ENCODE measurements at places on chromosomes 3 and 15.

- DNase-seq: no peak
Observed at GRCh38 chr3:108036984-108037741, 53.7 kb downstream of the CD47 start.

DNA sequence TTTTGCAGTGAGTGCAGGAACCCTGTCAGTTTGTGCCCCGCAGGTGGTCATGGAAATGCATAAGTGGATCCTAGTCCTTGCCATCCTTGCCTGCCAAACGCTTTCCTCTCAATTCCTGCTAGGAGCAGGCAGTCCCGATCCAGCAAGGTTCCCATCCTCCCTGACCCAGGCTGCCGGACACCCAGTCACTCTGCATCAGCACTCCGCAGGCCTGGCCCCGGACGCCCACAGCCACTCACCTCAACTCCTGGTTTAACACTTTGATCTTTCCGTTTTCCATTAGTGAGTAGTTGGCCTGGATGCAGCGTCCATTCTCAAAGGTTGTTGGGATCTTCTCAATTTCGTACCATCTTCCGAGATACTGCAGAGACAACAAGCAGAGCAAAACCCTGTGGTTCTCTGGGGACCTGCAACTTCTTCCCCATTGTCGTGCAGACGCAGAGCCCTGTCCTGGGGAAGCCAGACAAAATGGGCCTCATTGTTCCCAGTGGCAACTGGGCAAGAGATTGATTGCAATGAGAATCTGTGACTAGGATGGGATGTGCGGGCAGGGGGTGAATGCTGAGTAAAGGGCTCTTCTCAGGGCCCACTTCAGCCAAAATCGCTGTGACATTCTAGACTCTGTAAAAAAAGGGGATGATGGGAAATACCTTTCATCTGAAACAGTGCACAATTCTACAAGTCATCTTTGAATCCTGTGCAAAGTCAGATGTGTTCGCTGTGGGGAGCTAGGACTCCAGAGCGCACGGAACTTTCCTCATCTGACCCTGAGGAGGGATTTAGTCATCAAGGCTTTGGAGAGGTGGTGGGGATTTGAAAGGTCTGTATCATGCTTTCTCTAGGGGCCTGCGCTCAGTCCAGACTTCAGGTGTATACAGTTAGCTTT lies 9.9 kb downstream of the APOD start:
- DNase-seq: no peak

GRCh38 chr3:98733053-98733811 lies 29.9 kb upstream of the ST3GAL6 start:
- DNase-seq: no peak

DNA sequence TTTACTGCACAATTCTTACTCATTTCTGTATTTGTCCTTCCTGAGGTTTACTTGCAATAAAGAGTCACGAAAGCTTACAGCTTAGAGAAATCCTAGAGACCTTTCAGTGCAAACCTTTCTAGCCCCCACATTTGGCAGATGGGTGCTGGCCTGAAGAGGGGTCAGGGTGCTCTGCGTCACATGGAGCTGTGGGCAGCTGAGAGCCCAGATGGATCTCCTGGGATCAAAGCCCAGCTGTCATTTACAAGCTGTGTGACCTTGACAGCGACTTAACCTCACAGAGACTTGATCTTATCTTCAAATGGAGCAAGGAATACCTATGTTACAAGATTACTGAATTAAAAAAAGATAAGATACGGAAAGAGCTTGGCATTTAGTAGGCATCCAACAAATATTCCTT lies 24.0 kb upstream of the RAF1 start:
- DNase-seq: no peak

DNA sequence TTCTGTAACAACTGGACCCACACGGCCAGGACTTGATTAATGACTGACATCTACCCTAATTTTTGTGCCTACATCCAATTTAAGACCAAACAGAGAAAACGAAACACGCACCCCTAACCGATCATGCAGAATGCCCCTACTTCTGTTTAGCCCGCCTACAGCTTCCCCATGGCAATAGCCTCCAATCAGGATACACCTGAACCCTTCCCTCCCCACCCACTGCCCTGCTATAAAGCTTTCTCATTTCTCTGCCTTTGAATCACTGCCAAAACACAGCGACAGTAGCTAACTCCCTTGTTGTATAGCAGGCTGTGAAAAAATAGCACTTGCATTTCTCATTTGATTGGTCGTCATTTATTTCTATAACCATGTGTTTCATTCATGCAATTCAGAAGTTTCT lies 45.2 kb upstream of the DPPA4 start:
- DNase-seq: no peak

DNA sequence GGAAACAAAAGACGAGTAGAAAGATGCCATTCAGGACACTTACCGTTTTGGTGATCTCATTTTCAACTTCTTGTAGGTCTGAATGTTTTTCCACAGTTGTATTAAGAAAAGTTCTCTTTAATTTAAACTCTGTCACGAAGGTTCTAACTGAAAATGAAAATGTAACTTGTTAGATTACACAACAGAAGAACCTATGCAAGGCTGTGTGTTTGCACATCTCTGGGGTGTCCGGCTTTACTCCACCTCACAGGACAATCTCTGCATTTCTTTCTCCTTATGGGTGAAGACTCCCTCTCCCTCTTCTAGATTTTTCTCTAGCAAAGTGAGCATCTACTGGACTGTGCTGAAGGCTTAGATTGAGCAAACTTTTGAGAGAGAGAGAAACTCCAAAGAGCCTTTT lies 50.6 kb downstream of the HEG1 start:
- DNase-seq: no peak

- no peak for DNase-seq
Observed at GRCh38 chr15:64096668-64097384, 1.0 kb downstream of the SNX1 start.

GRCh38 chr15:94397337-94397736 lies 166.0 kb downstream of the MCTP2 start:
- DNase-seq: no peak

DNA sequence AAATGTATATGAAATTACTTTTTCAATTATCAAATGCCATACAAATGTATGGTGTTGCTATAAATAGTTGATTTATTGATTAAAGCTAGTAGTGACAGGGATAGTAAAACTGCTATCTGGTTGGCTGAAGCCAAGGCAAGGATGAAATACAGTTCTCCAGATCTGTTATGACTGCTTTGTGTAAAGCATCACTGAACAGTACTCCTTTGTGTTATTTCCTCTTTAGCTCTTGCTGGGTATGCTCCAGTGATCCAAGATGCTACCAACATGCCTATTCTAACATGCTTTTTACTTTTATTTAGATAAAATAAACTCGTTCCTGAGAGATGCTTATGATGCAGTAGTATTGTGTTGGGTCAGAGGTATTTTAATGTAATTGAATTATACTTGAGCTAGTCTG lies 12.4 kb upstream of the UBR1 start:
- no peak for DNase-seq

DNA sequence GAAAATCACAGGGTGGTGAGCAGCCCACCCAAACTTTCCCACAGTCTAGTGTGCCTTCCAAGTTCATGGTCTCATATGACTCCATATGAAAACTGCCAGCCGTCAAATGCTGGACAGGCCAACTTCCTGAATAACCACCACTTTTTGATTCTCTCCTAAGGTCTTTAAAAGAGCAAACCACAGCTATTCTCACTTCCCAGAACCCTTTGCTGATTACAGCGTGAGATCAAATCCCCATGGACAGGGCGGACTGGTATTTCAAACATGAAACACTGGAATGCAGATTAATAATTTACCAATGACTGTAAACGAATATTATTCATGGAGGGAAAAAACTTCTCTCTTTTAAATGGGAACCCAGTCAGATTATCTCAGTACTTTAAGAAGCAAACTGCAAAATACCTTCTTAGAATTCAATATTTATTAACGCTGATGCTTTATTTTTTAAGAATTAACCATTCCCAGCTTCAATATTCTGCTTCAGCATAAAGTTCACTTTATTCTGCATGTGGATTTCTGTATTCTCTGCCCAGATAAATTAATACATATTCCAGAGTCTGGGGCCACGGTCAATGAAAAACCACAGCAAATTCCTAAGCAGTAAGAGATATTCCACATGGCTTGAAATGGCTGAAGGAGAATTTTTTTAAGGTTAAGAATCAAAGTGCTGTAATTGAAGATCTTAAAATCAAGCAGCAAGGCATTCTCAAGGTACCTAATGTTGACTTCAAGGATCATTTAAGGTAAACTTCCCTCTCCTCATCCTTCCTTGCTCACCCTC lies 42.9 kb downstream of the MYO1E start:
- DNase-seq: no peak

DNA sequence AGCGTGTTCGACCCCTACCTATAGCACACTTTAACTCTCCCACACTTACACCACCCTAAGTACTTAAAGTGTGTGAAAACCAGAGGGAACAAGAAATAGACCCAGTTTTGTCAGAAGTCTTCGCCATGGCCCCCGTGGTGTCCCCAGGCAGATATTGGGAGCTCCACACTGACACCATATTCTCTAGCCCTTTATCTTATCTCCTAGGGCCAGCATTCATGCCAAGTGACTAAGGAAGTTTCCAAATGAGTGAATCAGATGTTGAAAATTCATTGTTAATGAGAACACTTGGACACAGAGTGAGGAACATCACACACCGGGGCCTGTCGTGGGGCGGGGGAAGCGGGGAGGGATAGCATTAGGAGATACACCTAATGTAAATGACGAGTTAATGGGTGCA lies 31.8 kb downstream of the P3H2 start:
- no peak for DNase-seq

- no peak for DNase-seq
Observed at GRCh38 chr15:36888011-36888992, 212.0 kb downstream of the MEIS2 start.

- peak; percentile 82 for DNase-seq
Observed at GRCh38 chr3:53881691-53882593, at the start of gene ACTR8. Gene ACTR8, minus strand, starts transcription at chr3:53882152. Its CDS starts 51 bp downstream, at chr3:53882101.

- no peak for DNase-seq
Observed at GRCh38 chr3:178827285-178827856, 244.2 kb downstream of the ZMAT3 start.

DNA sequence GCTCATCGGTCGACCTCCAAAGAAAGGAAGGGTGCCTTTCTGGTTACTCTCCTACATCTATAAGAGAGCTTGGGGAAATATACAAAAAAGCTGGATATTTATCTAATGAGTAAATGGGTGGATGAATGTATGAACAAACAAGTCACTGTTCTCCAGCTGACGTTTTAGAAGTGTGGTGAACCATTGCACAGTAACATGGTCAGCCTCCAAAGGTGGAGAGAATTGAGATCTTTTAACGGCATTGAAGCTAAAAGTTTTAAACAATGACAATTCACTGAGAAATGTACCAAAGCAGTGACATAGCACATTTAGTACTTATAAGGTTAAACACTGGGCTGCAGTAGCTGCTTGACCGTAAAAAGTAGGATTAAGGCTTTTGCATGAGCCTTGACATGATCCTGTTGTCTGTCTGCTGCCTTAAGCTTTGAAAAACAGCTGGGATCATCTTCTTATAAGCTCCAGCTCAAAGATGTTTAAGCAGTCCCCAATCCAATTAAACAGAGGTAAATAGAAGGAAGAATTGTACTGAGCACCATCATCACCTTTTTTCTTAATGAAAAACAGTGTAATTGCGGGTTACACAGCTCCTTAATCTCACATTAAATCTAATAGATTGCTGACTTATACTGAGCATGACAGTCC lies 222.9 kb downstream of the WDR72 start:
- DNase-seq: no peak

- no peak for DNase-seq
Observed at GRCh38 chr3:31634476-31634875, 101.8 kb downstream of the STT3B start.

DNA sequence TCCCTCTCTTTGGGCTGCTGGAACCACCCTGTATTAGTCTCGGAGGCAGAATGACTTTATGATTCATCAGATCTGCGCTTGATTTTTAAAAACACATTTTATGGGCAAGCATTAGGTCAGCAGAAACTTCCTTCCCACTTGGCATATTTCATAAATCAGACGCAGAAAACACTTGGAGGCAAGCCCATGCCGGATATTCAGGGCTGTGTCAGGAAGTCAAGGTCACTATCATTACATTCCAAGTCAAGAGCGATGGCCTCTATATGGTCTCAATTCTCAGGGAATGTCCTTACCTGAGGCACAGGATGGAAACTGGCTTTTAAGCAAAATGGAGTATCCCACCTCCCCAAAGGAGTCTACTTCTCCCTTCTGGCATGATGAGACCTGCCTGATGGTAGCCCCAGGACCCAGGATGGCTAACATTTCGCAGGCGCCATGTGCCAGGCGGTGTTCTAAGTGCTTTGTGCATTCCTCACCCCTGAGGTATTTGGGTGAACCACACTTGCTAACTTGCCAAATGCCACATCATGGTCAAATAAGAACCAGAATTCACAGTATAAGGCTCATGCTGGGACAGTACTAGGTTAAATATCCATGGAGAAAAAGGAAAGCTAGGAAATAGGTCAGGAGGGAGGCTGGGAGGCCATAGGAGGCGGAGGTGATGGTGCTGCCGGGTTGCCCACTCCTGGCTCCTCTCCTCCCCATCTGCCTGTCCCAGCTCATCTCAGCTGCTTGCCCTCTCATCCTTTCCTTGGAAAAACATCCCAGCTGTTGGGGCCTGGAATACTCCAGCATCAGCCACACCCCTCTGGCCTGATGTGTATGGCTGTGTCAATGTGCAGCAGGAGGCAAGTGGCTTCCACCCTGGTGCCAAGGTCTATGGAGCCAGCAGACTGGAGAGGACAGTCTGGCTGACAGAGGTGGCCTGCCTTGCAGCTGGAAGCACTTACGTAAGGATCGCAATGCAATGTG lies 18.8 kb downstream of the BCL2L10 start:
- peak; percentile 19 for DNase-seq

DNA sequence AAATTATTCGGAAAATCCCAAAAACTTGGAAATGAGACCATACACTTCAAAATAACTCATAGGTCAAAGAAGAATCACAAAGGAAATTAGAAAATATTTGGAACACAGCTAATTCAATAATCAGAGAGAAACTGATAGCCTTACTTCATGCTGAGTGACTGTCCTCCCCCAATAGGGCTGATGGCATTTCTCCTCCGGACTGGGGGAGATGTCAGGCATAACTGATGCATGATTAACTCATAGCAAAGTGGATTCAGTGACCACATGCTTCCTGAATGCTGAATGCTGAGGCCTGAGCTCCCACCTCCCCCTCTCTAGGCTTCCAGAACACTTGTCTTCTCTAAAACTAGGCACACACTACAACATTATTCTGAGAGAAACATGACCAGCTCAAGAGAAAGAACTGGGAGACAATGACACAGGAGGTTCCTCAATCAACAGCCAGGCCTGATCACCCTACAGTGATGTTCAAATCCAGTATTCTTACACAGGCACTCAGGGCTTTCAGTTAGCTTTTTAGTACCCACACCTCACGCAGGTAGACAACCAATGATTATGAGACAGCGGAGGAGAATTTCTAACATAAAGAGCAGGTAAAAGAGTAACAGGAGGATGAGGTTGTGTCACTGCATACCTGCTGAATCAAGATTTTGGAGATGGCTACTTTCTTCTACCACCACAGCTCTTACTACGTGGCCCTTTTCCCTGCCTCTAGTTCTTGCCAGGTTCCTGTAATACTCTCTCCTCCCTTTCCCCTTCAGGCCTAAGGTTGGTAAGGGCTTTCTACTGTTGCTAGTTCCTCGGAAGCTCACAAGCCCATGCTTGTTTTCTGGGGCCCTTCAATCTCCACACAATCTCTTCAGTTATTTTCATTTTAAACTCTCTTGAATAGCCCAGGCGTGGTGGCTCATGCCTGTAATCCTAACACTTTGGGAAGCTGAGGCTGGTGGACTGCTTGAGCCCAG lies 96.1 kb downstream of the FMN1 start:
- DNase-seq: peak; percentile 13
